ENCODE measurements at places on chromosomes 2 and 18. TPM values are rescaled to one million over a fixed set of nuclear protein-coding genes. Genes with fewer than 3 reads are reported as not detected.

DNA sequence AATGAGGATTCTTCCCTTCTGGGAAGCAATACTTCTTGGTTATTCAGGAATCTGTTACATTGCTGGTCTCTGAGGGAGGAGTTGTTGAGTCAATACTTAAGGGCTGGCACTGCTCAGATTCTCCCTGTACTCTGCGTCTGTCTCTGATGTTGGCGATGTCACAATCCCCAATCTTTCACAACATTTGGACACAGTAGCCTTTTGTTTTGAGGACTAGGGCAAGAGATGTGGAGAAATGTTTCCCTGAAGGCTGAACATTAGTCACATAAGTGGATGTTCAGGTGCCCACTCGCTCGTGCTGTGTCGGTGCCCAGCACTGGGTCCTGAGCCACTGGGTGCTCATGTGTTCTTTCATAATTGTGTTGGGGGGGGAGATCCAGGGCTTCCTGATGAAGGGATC lies 55.0 kb downstream of the MAPK4 start:
- DNase-seq, result no peak

The SLC16A14 gene
- total RNA-seq, result 5.5 TPM

The TRIM43 gene
- not detected for total RNA-seq

GRCh38 chr2:43622931-43623451 lies 14.1 kb upstream of the PLEKHH2 start:
- DNase-seq, result no peak

DNA sequence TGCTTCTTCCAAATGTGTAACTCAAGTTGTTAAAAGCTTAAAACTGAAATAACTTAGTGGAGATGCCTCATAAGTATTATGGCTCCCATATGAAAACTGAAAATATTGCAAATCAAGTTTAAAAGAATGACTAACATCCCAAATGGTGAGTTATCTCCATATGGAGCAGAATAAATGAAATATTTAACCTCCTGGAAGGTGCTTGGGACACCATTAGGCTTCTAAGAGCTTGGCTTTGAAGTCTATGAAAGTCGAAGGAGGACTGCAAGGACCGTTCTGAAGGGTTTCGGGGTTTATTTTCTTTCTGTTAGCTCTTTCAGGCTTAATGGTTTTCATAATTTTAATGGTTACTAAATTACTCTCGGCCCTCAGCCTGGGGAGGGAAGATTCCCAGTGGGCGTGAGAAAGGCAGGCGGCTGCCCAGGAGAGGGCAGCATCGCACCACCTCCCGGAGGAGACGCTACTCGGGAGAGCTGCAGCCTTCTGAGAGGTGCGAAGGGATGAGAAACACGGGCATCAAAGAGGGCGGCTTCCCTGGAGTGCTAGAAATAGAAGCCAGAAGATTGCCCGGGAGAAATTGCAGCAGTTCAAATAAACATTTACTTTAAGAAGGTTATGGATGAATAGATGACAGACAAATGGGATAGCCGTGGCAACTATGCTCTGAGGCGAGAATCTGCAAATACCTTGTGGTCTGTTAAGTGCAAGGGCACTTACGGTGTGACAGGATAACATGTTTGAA lies 43.1 kb downstream of the MAP3K19 start:
- peak; percentile 58 for DNase-seq

DNA sequence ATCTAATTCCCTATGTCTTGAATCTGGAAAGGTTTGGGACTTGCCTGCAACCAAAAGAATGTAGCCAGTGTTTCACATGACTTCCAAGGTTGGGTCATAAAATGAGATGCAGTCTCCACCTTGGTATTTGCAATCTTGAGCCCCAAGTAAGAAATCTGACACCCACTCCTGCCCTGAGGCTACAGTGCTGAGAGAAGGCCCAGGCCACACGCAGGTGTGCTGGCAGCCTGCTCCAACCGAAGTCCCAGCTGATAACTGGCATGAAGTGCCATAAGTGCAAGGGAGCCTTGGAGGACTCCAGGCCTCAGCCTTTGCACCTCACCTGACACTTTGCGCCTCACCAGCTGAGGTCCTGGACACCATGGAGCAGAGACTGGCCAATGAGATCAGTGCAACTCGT lies 182.7 kb downstream of the ANAPC1 start:
- no peak for DNase-seq

DNA sequence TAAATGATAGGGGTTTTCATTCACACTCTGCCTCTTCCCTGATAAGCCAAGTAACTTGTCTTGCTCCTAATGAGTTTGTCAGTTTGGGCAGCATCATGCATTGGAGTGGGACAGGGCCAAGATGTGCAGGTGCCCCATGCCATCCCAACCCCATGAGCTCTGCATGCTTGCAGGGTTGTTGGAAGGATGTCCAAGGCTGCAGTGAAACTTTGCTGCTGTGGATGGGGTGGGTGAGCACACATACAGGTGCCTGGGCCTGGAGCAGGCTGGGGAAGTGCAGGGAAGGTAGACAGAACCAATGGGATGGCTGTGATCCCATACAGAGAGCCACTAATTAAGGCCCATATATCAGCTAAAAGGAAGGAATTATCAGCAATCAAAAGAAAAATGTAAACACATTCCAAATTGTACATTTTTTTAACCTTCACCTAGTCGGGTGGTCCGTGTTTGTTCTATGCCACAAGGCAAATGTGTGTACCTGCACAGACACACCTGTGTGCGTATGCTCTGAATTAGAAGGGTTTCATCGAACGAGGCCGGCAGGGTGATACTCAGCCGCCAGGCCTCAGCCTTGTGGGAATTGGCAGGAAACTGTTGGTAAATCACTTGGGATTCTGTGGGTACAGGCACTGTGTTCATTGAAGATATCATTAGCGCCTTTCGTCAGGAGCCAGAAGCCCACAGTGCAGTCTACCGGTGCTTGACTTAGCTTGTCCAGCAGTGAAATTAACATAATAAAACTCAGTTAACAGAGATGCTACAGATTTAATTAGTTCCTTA lies 342.9 kb downstream of the MYCN start:
- DNase-seq, result no peak

GRCh38 chr18:53772293-53772692 lies 452.2 kb downstream of the MBD2 start:
- DNase-seq, result no peak

GRCh38 chr2:235170536-235171521 lies 219.0 kb downstream of the SH3BP4 start:
- peak; percentile 75 for DNase-seq

The MRPL19 gene
- 71.3 TPM for total RNA-seq

GRCh38 chr2:200378652-200379290 lies 72.3 kb downstream of the SPATS2L start:
- DNase-seq, result peak; percentile 33

The COMMD1 gene
- total RNA-seq, result 46.9 TPM

GRCh38 chr2:39476524-39476923 lies 39.4 kb upstream of the MAP4K3 start:
- DNase-seq, result no peak

- no peak for DNase-seq
These were observed 39.8 kb upstream of the SNED1 start for GRCh38 chr2:240958366-240959213.

DNA sequence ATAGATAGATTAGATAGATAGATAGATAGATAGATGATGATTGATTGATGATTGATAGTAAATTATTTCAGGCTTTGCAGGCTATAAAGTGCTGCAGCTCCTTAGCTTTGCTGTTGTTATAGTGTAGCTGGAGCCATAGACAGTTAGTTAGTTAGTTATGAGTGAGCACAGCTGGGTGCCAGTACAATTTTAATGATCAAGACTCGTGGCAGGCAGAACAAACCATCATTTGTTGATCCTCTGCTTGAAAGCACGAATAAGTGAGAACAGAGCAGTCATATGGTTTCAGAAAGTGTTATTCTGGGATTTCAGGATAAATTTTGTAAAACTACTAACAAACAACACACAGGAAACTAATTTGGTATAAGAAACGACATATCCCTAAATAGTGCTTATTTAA lies 53.9 kb downstream of the THOC1 start:
- DNase-seq, result no peak

- DNase-seq, result no peak
These were observed 12.6 kb downstream of the PIK3C3 start for GRCh38 chr18:41967680-41968079.

GRCh38 chr18:76721207-76721996 lies 101.0 kb upstream of the ZNF236 start:
- DNase-seq, result no peak

DNA sequence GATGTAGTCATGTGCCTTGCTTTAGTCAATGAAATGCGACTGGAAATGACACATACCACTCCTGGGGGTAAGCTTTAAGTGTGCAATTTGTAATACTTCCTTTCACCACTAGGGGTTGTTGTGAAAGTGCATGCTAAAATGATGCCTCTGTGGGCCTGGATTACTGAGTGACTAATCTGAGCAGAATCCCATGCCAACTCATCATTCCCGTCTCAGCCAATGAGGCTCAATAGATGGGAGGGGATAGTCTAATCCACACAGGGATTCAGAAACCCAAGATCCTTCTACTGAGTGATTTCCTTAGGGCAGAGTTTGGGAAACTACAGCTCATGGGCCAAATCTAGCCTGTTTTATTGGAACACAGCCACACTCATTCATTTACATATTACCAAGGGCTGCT lies 54.0 kb downstream of the HRH4 start:
- peak; percentile 49 for DNase-seq

GRCh38 chr2:105521176-105521575 lies 122.3 kb upstream of the FHL2 start:
- peak; percentile 53 for DNase-seq

- DNase-seq, result no peak
These were observed 305.7 kb downstream of the DYSF start for GRCh38 chr2:71759060-71759459.

GRCh38 chr2:66903183-66903582 lies 468.3 kb downstream of the MEIS1 start:
- no peak for DNase-seq

The GKN2 gene
- total RNA-seq, result not detected

The CTAGE1 gene
- total RNA-seq, result not detected

DNA sequence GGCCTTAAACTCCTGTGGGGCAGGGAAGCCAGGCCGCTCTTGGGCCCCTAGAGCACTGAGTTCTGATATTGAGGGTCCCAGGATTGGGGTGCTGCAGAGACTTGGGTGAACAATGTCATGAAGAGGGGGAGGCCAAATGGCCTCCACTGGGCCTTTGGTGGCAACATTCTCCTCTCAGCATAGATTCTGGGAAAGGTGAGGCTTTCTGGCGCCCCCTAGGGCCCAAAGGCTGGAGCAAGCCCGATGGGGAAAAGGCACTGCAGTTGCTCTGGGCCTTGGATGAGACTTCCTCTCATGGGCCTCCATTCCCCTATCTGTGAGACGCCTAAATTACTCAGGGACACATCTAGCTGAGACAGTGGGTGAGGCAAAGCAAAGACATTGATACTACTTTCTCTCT lies 84.8 kb downstream of the ACAA2 start:
- no peak for DNase-seq

The VWC2L gene
- not detected for total RNA-seq

DNA sequence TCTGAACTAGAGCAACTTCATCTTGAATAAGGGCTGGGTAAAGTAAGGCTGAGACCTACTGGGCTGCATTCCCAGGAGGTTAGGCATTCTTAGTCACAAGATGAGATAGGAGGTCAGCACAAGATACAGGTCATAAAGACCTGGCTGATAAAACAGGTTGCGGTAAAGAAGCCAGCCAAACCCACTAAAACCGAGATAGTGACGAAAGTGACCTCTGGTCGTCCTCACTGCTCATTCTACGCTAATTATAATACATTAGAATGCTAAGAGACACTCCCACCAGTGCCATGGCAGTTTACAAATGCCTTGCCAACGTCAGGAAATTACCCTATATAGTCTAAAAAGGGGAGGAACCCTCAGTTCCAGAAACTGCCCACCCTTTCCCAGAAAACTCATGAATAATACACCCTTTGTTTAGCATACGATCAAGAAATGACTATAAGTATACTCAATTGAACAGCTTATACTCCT lies 109.1 kb downstream of the FIGN start:
- DNase-seq, result peak; percentile 40

DNA sequence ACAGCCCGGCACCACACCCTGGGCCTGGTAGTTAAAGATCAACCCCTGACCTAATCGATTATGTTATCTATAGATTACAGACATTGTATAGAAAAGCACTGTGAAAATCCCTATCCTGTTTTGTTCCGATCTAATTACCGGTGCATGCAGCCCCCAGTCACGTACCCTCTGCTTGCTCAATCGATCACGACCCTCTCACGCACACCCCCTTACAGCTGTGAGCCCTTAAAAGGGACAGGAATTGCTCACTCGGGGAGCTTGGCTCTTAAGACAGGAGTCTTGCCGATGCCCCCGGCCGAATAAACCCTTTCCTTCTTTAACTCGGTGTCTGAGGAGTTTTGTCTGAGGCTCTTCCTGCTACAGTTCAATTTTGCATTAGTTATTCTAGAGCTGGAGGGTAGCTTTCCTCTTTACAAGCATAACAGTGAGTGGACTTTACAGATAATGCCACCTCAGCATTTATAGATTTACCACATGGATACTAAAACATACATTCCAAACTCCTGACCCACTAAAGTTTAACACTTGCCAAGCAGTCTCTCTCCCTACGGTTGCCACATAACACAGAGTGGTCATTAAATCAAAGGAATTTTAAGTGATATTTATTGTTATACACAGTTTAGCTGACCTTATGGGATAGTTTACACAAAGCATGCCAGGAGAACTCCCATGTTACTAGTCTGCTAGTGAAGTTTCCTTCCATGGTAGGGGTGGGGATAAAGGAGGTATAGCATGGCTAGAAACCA lies 101.0 kb downstream of the EVA1A start:
- no peak for DNase-seq

The REG1B gene
- not detected for total RNA-seq

GRCh38 chr2:233117351-233117750 lies 57.2 kb downstream of the INPP5D start:
- DNase-seq, result no peak

- peak; percentile 41 for DNase-seq
These were observed 56.5 kb upstream of the CREB1 start for GRCh38 chr2:207473049-207473930.

The GPR45 gene
- 0.17 TPM for total RNA-seq

GRCh38 chr2:105384216-105384615 lies 14.6 kb downstream of the FHL2 start:
- DNase-seq, result no peak

GRCh38 chr2:69225933-69226332 lies 161.1 kb downstream of the GFPT1 start:
- DNase-seq, result no peak

The HOXD4 gene
- total RNA-seq, result not detected

The GALNT5 gene
- total RNA-seq, result 0.81 TPM

GRCh38 chr2:233489666-233490065 lies 76.9 kb downstream of the USP40 start:
- DNase-seq, result no peak

The ZAP70 gene
- not detected for total RNA-seq

The THSD7B gene
- total RNA-seq, result not detected

Data from Caki2 (cell line).